Activated CD4-positive, alpha-beta memory T cell treated with anti-CD3 and anti-CD28 coated beads, Interleukin-2, amount 10 ng/mL, durations not matched to agents 7 days and 5 days (primary cell): ENCODE measurements at places on chromosomes 3 and 15. TPM values are rescaled to one million over a fixed set of nuclear protein-coding genes. Genes with fewer than 3 reads are reported as not detected.

UROC1 gene
- not detected for total RNA-seq

- peaks cover 27% of the 10 kb centered on the region for H3K4me1 ChIP-seq
- no peaks in the 10 kb centered on the region for H3K36me3 ChIP-seq
- no peak overlapping the region for H3K4me3 ChIP-seq
- peaks cover 29% of the 10 kb centered on the region for H3K27me3 ChIP-seq
- no peak overlapping the region for H3K27ac ChIP-seq
- DNase-seq, result no peak
Measured at GRCh38 chr3:125119752-125120378, 64.1 kb upstream of the HEG1 start.

PCOLCE2 gene
- total RNA-seq, result 0.38 TPM

DNA sequence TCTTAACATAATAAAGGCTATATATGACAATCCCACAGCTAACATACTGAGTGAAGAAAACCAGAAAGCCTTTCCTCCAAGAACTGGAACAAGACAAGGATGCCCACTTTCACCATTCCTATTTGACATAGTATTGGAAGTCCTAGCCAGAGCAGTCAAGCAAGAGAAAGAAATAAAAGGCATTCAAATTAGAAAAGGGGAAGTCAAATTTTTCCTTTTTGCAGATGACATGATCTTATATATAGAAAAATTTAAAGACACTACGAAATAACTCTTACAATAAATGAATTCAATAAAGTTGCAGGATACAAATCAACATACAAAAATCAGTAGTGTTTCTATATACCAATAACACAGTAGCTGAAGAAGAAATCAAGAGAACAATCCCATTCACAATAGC, 42.2 kb upstream of the CP start:
- no peak overlapping the region for H3K27ac ChIP-seq
- H3K4me1 ChIP-seq, result no peaks in the 10 kb centered on the region
- peaks cover 7% of the 10 kb centered on the region for H3K27me3 ChIP-seq
- no peak for DNase-seq
- H3K4me3 ChIP-seq, result no peak overlapping the region

GRCh38 chr3:122679882-122680474, 661 bp upstream of the PARP14 start:
- peak overlapping the region; percentile 93 for H3K27ac ChIP-seq
- H3K4me1 ChIP-seq, result peaks cover 54% of the 10 kb centered on the region
- H3K27me3 ChIP-seq, result no peaks in the 10 kb centered on the region

DNA sequence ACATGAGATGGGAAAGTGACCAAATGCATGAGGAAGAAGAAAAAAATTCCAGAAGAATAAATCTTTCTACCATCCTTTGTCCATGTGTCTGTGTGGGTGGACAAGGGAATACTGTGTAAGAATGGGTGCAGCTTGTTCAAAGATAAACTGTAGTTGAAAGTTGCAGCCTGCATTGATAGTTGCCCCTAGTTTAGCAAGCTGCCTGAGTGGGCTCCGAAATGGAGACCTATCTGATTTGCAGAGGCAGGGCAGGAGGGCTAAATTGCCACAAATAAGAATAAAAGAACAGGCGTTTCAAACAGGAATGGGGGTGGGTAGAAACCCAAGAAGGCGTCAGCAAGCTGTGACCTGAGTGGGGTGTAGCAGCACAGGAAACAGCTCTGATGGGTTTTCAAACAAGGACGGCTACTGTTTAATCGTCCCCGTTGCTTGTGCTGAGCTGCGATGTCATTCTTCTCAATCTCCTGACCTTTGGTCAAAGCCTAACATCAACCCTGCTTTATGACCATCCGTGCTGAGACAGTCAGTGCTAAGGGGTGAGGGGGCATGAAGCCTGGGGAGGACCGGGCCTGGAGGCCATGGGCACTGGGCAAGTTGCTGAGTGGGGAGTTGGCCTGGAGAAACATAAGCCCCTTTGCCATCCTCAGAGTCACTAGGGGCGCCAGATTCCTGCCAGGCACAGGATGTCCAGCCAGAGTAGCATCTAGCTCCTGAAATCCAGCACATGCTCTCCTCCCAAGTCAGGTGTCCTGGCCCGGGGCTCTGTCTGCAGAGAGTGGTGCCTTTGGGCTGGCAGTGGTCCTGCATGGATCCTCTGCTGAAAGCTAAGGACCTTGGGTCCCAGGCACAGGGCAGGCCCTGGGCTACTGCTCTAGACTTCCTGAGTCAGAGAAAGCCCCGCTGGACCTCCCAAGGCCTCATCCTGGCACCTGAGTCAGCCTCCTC, 19.2 kb upstream of the C15orf39 start:
- DNase-seq, result no peak
- H3K4me1 ChIP-seq, result peaks cover 14% of the 10 kb centered on the region
- H3K27ac ChIP-seq, result no peak overlapping the region

RTP4 gene
- total RNA-seq, result 23.2 TPM

GRCh38 chr15:41950489-41950888, 21.9 kb downstream of the EHD4 start:
- H3K36me3 ChIP-seq, result peaks cover 22% of the 10 kb centered on the region
- no peak for DNase-seq
- no peak overlapping the region for H3K27ac ChIP-seq
- H3K27me3 ChIP-seq, result no peaks in the 10 kb centered on the region
- peaks cover 3% of the 10 kb centered on the region for H3K4me1 ChIP-seq

DNA sequence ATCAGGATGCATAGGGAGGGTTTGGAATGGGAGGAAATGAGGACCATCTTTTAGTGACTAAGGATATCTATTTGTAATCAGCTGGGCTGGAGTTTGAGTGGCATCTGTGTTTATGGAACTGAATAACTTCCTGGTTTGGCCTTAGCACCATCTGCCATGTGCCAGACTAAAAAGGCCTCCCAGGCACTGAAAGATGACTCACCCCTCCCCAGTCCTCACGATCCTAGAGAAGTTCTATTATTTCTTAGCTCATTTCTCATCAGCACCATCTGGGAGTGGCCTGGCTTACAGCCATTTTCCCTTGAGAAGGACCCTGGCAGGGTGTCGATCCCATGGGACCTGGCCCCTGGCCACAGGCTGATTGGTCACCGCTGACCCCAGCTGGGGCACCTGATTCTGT, 23.9 kb upstream of the CTXND1 start:
- no peak overlapping the region for H3K27ac ChIP-seq
- peaks cover 6% of the 10 kb centered on the region for H3K27me3 ChIP-seq
- no peak overlapping the region for H3K4me3 ChIP-seq

GRCh38 chr15:48566668-48567067, 78.8 kb downstream of the FBN1 start:
- H3K27ac ChIP-seq, result no peak overlapping the region
- no peaks in the 10 kb centered on the region for H3K4me1 ChIP-seq
- H3K4me3 ChIP-seq, result no peak overlapping the region
- H3K27me3 ChIP-seq, result peaks cover 8% of the 10 kb centered on the region

AEN gene
- 33.5 TPM for total RNA-seq

DNA sequence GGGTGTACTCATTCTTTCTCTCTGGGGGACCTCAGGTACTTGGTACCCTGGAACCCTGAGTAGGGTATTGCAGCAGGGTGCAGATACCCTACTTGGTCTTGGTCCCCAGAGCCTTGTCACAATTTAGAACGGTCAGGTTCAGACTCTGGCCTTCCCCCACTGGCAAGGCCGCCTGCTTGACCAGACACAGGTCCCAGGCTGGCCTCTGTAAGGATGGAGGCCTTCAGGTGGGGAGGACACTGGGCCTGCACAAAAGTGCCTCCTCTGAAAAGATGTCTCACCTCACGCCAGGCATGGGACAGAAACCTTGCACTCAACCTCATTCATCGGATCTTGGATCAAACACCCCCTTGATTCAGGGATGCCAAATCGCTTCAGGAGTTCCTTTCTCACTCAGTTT, 158.4 kb downstream of the KLF13 start:
- peaks cover 75% of the 10 kb centered on the region for H3K4me1 ChIP-seq
- DNase-seq, result no peak
- peaks cover 28% of the 10 kb centered on the region for H3K36me3 ChIP-seq
- peak overlapping the region; percentile 57 for H3K27ac ChIP-seq
- peak overlapping the region; percentile 76 for H3K4me3 ChIP-seq
